ENCODE measurements at places on chromosomes 3 and 15.

DNA sequence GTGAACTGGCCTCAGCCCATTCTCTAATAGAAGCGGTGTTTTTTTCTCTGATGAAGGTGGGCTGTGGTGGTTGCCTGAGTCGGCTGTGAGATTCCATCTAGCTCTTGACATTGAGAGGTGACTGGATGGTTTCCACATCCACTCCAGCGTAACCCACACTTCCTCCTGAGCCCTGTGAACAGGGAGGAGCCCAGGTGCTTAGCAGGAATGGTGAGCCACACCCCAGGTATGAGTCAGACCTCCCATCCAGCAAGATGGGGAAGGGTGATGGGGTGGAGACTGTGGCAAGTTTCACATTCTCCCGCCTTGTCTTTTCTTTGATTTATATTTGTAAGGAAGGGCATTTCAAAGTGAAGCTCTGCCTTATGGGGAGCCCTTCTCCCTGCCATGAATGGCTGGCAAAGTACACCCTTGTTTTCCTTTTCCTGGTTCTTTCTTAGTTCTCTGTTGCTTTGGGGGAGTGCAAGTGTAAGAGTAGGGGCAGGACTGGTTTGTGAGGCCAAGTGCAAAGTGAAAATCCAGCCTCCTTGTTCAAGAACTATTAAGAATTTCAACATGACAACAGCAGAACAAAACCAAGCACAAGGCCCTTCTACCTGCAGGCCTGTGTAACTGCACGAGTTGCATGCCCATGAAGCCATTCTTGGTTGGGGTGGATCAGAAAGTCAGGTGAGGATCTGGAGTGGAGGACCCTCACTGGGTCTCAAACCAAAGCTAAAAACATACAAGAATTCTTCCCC is 4.6 kb upstream of the TPRG1 start:
- DNase-seq = no peak

GRCh38 chr3:101703169-101703568 is 16.7 kb upstream of the RPL24 start:
- DNase-seq = no peak

DNA sequence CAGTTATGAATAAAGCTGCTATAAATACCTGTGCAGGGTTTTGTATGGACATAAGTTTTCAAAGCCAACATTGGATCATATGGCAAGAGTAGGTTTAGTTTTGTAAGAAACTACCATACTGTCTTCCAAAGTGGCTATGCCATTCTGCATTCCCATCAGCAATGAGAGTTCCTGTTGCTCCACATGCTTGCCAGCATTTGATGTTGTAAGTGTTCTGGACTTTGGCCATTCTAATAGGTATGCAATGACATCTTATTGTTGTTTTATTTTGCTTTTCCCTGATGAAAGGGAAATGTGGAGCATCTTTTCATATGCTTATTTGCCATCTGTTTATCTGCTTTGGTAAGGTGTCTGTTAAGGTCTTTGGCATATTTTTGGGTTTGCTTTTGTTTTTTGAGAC is 22.2 kb upstream of the BLM start:
- no peak for DNase-seq

- no peak for DNase-seq
Observed at GRCh38 chr3:16875876-16876550, 8.7 kb upstream of the PLCL2 start.

GRCh38 chr3:123448536-123449101 is at the start of gene ADCY5:
ADCY5 (minus strand) TSS chr3:123449090; CDS start chr3:123448545, 545 bp downstream.
- no peak for DNase-seq

- no peak for DNase-seq
Observed at GRCh38 chr3:133781570-133781969, 24.0 kb upstream of the SRPRB start.

GRCh38 chr3:87298111-87298718 is 21.8 kb upstream of the POU1F1 start:
- DNase-seq = peak; percentile 45

DNA sequence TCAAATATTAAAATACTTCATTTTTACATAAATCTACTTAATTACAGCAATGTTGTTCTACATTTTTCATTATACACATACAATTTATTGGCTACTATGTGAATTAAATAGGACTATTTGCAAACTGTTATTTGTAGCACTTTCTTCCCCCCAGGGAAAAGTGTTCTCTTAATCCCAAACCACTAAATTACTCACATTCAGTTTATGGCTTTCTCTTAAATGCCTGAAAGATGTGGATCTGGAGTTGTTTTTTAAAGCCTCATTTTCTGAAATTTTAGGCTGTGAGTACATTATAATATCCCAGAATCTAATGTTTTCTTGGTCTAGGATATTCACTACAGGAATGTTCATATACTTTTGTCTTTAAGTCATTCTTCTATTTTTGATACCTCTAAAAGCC is 32.7 kb downstream of the PRTG start:
- no peak for DNase-seq

GRCh38 chr15:32709295-32710033 is 8.3 kb upstream of the GREM1 start:
- no peak for DNase-seq

DNA sequence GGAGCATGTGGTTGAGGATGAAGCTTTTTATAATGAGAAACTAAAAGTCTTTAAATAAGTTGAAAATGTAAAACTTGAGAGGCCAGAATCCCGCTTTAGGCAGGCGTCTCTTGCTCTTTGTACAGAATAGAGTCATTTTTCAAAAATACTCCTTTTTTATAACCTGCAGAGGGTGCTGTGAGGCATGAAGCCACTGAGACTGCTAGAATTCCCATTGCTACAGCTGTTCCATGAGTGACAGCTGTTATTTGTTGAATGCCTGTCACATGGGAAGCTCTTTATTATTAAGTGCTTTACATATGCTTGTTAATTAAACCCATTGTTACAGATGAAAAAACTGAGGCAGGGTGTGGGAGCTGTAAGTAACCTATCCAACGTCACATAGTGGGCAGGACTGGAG is 18.5 kb downstream of the MINAR1 start:
- DNase-seq = no peak

- DNase-seq = no peak
Observed at GRCh38 chr3:167305340-167305890, 74.7 kb downstream of the ZBBX start.

Data from AG08395 (cell line).